ENCODE measurements at places on chromosomes 1 and 21. TPM values are rescaled to one million over a fixed set of nuclear protein-coding genes. Genes with fewer than 3 reads are reported as not detected.

DNA sequence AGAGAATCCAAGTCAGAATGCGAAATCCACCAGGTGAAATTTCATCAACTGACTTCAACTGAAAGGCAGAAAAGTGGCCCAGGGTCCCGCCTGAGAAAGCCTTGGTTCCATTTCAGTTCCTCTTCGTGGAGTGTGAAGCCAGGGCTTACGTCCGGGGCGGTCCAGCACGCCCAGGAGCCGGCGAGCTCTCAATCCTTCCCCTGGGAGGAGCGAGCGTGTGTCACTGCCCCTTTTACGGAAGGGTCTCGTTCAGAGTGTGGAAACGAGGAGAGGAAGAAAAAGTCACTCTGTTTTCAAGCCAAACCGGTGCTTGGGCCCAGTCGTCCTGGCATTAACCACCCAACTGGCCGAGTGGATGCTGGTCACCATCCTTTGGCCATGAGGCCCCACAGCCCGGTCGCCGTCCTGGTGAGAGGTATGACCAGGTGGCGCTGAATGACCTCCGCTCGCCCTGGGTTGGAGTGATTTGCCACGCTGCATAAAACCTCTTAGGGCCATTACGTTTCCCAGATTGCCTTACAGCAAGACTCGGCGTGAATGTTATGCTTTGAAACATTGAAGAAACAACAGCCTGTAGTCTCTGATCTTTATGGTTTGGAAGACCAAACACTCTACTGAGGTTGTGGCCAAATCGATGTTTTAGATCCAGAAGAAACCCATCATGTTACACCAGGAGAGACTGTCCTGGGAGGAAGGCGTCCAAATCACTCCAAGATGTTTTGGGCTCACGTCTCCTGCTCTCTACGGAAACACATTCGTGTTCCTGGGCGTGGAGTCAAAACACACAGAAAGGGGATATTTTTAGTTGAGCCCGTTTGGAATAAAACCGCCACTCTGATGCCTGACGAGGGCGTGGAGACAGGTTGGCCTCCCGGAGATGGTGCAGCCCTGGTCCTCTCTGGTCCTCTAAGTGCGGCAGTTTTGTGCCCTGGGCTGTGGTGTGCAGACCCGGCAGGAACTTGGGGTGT lies 93.6 kb upstream of the ACTRT2 start:
- no peak for DNase-seq

GRCh38 chr1:6935911-6936690 lies 150.8 kb downstream of the CAMTA1 start:
- DNase-seq: no peak

DNA sequence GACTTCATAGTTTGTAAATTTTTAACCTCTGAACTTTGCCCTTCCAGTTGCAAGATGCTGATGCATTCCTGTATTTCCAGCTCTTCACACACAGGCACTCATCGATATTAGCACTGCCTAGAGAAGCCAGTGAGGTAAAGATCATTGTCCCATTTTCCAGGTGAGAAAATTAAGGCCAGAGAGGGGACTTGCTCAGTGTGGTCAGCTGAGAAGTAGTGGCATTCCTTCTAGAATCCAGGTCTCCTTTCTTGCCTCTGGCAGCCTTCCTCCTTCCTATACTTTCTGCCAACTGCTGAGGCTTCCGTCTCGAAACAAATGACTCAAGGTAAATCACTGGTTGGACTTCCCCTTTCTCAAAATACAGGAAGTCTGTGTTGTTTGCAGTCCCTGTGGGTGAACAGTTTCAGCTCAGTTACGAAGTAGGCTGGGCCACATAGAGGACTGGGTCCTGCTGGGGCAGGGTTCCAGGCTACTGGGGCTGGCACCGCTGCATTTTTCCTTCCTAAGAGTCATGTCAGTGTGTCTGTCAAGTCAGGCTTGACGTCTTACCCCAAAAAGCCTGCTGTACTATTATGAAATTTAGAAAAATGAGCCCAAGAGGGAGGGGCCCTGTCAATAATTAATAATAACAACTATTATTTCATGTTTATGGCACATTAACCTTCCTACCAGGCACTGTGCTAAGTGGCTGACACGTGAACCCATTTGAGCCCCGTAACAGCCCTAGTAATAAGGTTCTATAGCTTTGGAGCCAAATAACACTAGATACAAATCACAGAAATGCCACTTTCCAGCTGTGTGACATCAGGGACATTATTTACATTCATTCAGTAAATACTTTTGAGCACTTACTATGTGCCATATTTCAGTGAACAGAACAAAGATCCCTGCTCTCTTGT lies 16.6 kb upstream of the RNF19B start:
- DNase-seq: no peak

DNA sequence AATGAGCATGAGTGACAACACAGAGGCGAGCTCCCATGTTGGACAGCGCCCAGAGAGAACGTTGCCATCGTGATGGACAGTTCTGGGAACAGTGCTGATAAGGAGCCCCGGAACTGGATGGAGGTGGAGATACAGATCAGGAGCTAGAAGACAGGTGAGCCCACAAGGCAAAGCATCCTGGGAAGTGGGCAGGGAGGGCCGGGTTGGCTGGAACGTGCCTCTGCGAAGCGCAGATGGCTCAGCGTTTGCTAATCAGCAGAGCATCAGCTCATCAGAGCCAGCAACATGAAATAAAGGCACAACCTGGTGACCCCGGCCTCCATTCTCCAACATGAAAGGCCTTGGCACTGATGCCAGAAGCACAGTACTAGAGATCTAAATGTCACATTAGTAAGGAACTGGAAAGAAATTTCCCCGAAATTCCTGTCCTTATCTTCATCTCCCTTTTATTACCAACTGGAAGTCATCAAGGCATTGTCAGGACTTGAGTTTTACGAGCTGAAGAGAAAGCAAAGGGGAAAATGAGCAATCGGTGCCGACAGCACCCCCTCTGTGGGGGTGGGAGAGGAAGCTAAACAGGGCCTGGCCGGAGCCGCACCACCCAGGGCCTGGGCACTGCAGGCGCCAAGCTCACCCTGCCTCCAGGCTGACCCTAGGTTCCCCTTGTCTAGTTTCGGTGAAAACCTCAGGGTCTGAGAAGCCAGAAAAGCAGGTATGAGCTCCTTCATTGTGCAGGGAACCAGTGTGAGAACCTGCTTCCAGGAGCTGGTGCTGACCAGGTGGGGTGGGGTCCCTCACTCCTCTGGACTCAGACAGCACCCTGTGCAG lies 19.9 kb downstream of the ABCA4 start:
- no peak for DNase-seq

Gene NES
- total RNA-seq: 8.9 TPM

Gene FAM163A
- not detected for total RNA-seq

Gene BCL2L15
- 86.4 TPM for total RNA-seq
